ENCODE measurements at places on chromosomes 3 and 15.

DNA sequence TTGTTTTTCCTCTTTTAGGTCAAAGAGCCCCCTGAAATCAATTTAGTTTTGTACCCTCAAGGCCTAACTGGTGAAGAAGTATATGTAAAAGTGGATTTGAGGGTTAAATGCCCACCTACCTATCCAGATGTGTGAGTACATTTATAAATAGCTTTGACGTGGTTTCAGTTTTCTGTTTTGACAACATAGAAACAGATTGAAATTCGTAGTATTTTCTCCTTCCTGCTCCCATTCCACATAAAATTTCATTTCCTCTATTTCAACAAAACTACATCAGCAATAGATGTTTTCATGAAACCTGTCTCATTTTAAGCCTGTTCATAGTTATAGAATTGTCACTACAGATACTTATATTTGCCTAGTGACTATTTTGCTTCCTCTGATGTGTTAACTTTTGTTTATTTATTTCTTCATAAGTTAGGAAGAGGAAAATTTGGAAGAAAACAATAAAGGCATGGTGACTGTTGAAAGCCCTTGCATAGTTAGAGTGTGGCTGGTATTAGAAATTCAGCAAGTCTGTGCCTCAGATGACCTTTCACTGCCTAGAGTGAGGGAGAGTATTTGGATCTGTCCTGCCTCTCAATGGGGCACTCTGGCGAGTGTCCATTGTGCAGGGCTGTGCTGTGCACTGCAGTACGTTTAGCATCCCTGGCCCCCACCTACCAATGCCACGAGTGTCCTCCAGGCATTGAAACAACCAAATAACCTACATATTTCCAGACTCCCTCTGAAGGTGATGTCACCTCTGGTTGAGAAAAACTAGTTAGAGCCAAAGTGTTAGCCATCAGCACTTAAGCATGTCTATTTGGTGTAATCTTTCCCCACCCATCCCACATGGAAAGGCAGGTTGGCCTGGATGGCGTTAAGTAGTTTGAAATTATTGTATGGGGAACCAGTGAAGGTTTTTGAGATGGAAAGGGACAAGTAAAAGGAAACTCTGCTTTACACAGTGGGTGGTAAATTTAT is 5.9 kb downstream of the EIF2AK4 start:
- DNase-seq = no peak

GRCh38 chr3:50122071-50122470 is 33.1 kb upstream of the SEMA3F start:
- DNase-seq = no peak

DNA sequence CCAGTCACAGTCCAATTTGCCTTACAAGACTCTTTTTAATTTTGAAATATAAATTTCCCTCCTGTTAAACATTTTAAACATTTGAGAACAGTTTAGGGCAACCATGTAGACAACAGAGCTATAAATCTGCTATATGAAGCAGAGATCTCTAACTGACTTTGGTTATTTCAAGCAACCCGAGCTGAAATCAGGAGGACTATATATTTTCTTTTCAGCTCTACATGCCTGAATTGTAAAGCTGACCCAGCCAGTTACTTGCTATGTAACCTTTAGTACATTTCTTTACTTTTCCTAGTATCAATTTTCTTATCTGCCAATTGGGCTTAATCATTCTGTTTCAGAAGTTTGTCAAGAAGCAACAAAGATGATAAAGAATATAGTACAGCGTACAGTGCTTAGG is 457.4 kb upstream of the NECTIN3 start:
- DNase-seq = no peak

DNA sequence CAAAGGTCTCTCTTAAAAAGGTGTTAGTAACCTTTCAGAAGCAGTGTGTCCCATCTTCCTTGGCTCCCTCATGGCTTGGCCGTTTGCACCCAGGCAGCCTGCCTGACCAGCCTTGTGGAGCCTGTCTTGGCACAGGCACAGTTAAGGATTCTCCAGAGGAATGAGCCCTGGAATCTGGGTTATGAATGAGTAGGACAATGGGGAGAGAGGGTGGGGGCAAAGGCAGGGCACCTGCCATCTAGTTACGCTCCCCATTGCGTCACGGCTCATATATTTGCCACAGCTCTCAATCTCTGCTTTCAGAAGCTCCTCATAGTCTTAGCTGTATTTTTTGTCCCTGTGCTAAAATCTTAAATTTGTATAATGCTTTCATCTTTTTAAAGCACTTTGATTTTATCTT is 50.6 kb downstream of the WDR76 start:
- DNase-seq = no peak

GRCh38 chr3:46209053-46209452 is 940 bp upstream of the CCR1 start:
- no peak for DNase-seq

GRCh38 chr15:52783929-52784798 is 6.0 kb downstream of the ONECUT1 start:
- no peak for DNase-seq

GRCh38 chr3:31847760-31848159 is 133.3 kb downstream of the OSBPL10 start:
- no peak for DNase-seq

Data from kidney epithelial cell (primary cell).